HS-27A (cell line): ENCODE measurements at places on chromosomes 5 and 9.

GRCh38 chr5:67526793-67527192, 330.2 kb upstream of the CD180 start:
- DNase-seq: no peak

- DNase-seq: no peak
These were observed 60.6 kb upstream of the EMB start for GRCh38 chr5:50501491-50502228.

DNA sequence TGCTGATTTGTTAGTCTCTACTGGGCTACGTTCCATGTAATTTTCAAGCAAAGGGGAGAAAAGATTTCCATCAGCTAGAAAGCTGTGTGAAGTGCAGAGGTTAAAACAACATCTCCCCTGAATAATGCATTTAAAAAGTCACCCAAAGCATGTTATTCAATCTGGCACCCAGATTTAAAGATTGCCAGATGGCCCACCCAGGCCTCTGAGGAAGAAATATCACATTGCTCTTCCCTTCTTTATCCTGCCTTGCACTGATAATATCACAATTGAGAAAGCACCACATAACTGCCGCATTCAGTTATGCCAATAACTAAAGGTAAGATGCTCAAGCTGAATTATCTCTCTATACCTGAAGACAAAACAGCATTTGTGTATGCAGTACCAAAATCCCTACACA, 119.4 kb upstream of the PUM3 start:
- no peak for DNase-seq

DNA sequence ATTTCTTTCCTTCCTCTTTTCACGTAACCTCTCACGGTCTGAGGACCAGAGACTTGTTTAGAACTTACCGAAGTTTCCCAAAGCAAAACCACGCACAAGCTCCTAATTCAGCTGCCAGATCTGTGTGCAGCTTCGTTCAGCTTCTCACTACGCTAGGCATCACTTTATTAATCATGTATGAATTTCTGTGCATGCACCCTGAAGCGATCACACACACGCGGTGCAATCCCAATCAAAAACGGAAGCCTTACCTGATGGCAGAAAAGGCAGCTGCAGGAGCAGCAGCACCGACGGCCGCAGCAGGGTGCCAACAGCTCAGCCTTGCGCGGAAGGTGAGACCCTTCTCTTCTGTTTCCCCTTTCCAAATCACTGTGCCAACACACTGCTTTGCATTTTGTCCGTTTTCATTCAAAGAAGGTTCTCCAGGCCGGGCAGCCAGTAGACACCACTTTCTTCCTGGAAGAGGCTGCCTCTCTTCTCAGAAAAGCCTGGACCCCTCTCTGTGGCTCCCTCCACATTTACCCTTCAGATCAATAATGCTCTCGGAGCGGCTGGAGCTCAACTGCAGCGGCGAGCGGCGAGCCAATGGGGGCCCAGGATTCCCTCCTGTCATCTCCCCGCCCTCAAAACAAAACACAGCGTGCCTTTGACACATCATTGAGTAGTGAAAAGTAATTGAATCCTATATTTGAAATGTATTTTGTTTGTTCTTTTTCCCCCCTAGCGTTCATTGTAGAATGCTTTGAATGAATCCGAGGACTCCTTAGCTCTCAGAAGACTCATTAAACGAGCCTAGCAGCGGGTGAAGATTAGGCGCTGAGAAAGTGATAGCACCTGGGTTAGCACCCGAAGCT, at the start of gene CDH12:
Gene CDH12 (minus strand): TSS at position 538 of the 854 bp plus-strand sequence.
- no peak for DNase-seq

DNA sequence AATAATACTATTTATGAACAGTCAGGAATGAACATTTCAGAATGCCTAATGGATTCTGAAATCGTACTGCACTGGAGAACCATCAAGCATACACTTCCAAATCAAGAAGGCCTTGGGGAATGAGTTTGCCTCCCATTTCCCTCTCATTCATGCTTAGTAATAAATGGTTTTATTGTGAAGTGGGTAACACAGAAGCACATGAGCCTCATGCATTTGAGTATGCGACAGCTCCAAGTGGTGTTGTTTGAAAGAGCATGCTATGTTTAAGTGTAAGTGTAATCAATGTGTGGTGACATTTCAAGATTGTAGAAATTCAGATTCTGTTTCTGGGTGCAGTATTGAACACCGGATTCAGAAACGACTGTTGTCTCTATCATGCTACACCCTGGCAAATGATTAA, 60.0 kb downstream of the SGCD start:
- DNase-seq: no peak

- DNase-seq: no peak
These were observed 52.6 kb downstream of the PUM3 start for GRCh38 chr9:2791246-2791645.

DNA sequence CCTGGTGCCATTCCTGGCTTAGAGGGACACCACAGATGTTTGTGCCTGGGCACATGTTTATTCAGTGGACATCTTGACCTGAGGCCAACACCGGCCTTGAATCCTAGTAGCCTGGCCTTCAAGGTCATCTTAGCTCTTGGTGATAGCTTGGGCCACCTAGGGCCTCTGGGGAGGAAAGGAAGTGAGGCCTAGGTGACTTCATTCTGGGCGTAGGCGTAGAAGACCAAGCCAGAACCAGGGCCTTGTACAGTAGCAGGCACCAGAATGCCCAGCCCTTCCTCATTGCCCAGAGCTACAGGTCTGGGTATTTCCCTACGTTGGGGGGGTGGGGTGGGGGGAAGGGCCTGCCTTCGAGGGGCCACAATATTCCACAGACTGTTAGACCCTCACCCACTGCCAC, 33.8 kb downstream of the WNK2 start:
- no peak for DNase-seq

- no peak for DNase-seq
These were observed 850 bp downstream of the IL6ST start for GRCh38 chr5:55993731-55994494.

DNA sequence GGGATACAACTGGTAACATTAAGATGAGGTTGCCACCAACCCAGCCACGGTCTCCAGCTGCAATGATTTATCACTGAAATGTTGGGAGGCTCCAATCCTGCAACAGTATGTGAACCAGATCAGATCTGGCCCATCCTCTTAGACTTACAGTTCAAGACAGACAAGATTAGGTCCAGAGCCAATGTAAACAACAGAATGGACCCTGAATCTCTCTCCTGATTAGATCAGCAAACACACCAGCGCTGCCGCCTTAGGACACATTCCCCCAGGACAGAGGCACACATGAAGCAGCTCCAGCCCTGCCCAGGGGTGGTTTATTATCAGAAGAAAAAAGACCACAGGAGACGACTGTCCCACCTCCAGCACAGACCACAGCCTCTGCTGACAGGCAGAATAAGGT, 82.1 kb downstream of the SLIT3 start:
- no peak for DNase-seq

GRCh38 chr5:75260708-75261107, 24.0 kb upstream of the ANKRD31 start:
- no peak for DNase-seq

DNA sequence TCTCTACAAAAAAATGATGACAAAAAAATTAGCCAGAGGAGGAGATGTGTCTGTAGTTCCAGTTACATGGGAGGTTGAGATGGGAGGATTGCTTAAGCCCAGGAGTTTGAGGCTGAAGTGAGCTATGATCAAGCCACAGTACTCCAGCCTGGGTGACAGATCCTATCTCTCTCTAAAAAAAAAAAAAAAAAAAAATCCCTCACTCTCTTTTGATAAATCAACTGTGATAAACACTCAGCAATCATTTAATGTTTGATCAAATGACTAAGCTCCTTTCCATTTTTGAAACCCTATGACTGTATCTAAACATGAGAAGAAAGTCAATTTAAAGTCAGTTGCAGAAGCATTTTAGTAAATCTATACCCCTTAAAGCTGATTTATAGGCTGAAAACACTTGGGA, 112.1 kb upstream of the IL6ST start:
- no peak for DNase-seq

- DNase-seq: no peak
These were observed 268.1 kb downstream of the EFNA5 start for GRCh38 chr5:107402434-107403227.

- no peak for DNase-seq
These were observed 461.7 kb downstream of the CHSY3 start for GRCh38 chr5:130365956-130366355.

DNA sequence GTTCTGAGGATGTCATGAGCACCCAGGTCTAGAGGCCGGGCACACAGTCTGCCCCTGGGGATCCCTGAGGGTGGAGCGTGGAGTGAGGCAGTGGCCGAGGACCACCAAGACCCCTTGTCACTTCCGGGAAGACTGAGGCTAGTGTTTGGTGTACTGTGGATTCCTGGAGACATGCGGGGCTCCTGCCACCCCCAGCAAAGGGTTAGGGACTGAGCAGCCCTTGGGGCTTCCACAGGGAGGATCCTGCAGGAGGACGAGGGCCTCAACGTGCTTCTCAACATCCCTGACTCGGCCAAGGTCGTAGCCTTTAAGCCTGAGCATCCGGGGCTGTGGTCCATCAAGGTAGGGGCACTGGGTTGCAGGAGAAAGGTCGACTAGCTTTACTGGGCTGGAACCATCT, 29.9 kb downstream of the HMCN2 start:
- no peak for DNase-seq

GRCh38 chr5:39638813-39639212, 214.0 kb upstream of the DAB2 start:
- DNase-seq: no peak

DNA sequence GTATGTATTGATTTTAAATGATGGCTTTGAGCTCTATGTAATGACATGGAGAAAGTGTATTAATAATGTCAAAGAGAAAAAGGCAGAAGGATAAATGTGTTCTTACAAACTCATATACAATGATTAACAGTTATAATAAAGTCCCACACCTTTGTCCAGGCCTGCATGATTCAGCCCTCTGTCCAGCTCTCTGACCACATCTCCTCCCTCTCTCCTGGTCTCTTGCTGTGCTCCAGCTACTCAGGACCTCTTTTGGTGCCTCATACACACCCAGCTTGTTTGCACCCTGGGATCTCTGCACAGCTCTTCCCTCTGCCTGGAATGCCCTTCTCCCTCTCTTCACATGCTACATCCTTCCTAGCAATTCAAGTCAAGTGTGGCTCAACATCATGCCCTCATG, 37.5 kb upstream of the DMRT1 start:
- no peak for DNase-seq

DNA sequence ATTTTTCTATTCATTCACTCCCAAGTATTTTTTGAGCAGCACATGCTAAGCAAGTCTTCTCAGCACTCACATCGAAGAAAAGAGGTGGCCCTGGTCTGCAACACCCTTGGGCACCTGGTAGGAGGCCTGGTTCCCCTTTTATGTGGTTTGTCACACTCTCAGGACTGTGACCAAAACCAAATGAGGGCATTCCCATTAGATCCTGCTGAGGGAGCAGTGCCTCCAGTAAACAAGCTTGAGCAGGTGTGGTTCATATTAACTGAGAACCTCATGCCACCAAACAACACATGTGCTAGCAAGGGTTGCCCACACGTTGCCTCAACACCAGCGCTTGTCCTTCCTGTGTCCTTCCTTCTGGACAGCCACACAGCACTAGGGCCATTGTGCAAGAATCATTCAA, 26.9 kb upstream of the SYK start:
- DNase-seq: no peak

GRCh38 chr9:76528056-76528455, 69.1 kb downstream of the GCNT1 start:
- DNase-seq: no peak

DNA sequence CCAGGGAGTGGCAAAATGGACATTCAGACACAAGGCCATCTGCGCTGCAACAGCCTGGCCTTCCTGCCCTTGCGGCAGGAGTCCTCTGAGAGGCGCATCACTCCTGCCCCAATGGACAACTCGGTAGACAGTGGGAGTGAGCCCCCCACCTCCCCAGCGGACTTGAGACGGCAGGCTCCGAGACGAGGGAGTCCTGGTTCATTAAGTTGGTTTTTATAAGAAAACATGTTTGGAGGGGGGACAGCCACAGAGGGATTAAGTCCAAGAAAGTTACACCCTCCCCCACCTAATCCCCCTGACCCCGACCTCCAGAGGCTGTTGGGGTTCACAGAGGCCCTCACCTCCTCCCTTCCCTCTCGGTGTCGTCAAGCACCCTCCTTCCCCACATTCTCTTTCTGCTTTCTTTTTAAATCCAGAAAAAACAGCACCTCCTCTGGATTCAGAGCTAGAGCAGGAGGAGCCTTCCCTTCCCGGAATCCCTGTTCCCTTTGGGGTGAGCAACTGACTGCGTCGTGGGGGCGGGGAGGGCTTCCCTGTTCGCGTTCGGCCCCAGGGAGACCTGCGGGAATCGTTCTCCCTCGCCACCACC, 1.8 kb upstream of the EGR1 start:
- no peak for DNase-seq

GRCh38 chr5:55926476-55926875, 68.3 kb downstream of the IL6ST start:
- no peak for DNase-seq

DNA sequence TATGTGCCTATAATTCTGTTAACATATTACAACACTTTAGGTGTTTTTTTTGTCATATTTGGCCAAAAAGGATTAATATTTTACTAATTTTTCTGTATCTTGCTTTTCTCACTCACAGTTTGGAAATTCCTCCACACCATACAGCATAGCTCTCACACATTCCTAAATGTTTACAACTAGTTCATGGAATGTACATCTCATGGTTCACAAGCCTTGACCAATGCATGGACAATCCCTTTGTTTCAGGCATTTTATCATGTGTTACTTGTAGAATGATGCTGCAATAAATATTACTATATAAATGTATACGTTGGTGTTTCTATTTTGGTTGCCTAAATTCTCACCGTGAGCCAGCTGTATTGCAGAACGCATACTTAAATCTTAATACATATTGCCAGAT, 80.5 kb upstream of the SPATA31C2 start:
- no peak for DNase-seq

- DNase-seq: no peak
These were observed 911.6 kb upstream of the SEMA6A start for GRCh38 chr5:117486261-117486660.

- DNase-seq: no peak
These were observed 40.6 kb downstream of the ZNF883 start for GRCh38 chr9:112971415-112971814.

DNA sequence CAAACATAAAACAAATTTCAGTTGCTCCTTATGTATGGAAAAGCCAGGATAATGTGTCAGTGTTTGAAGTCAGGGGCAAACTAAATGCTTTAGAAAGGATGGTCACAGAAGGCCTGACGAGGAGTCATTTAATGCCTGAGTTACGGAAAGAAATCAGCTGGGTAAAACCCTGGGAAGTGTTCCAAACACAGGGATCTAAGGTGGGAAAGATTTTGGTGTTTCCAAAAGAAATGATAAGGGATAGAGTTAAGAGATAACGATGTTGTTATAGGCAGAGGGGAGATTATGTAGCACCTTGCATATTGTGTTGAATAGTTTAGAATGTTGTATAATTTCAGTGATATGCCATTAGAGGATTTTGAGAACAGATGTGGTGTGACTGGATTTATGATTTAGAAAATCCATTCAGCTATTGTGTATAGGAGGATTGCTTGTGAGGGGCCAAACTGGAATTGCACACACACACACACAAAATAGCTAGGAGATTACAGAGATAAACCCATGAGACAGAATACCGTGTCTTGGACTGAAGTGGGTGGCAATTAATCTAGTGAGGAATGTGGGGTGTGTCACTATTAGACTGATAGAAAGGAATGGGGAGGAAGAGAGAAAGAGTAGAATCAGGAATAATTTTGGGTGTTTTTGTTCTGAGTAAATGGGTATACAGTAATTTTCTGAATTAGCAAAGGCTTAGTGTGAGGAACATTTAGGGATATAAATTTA, 274.2 kb upstream of the DAB2 start:
- DNase-seq: peak; percentile 42
